ENCODE measurements at places on chromosomes 12 and 14.
A peak's percentile ranks its signal among the peaks of the same experiment; 100 is the strongest.

DNA sequence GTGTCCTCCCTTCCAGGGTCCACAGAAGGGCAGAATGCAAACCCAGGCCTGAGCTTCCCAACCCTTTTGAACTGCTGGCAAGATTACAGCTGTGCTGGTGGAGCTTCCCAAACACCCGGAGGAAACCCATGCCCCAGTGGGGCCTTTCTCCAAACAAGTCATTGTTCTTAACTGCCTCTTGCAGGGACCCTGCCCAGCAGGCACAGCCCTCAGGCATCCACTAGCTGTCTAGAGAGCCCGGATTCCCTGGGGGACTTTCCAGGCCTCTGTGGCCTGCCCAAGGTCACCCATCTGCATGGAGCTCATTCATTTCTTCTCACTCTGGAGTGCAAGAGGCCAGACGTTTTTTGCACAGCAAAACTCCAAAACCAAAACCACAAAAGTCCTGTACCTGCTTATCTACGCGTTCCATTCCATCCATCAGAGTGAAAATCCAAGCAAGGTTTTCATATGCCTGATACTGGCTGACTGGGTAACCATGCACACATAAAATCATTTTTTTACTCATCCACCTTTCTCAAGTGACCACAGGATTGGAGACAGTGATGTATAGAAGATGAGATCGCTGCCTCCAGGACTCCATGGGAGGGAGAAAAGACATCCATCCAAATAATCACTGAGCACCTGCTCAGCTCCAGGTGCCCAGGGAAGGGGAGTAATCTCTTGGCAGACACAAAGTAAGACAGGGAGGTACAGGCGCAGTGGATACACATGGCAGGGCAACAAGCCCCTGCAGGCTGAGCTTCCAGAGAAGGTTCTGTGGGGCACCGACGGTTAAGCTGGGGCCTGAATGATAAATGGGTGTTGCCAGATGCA lies 17.2 kb upstream of the BDKRB2 start:
- DNase-seq: no peak

DNA sequence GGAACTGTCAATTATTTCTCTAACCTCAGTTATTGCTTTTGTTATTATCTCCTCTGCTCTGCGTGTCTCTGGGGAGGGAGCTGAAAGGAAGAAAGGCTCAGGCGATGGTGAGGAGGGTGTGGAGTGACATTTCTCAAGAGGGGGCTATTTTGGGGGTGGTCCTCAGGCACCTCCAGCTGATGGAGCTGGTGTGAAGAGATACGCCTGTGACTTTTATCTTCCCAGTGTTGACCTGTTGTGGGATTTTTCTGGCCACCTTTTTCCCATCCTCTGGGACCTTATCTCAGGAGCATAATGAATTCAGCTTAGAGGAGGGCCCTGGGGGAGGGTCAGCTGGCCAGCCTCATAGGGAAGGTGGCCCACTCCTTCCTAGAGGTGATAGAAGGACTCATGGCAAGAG lies 26.4 kb downstream of the KCNA5 start:
- no peak for DNase-seq

- DNase-seq: peak; percentile 26
Measured at GRCh38 chr14:102442241-102443211, 67.0 kb downstream of the ANKRD9 start.

DNA sequence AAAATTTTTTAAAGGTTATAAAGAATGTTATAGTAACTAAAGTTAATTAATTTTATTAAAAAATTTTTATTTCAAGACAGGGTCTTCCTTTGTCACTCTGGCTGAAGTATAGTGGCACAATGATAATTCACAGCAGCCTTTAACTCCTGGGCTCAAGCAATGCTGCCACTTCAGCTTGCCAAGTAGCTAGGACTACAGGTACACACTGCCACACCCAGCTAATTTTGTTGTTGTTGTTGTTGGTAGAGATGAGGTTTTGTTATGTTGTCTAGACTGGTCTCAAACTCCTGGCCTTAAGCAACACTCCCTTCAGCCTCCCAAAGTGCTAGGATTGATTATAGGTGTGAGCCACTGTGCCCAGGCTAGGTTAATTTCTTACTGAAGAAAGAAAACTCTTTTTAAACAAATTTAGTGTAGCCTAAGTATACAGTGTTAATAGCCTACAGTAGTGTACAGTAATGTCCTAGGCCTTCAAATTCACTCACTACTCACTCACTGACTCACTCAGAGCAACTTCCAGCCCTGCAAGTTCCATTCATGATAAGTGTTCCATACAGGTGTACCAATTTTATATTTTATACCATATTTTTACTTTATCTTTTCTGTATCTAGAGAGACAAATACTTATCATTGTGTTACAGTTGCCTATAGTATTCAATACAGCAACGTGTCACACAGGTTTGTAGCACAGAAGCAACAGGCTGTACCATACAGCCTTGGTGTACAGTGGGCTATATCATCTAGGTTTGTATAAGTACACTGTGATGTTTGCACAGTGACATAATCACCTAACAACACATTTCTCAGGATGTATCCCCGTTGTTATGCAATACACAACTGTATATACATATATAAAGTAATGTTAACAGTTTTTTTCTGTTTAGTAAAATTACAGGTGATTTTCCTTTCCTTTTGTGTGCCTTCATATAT lies 24.7 kb upstream of the DNAAF2 start:
- peak; percentile 30 for DNase-seq

DNA sequence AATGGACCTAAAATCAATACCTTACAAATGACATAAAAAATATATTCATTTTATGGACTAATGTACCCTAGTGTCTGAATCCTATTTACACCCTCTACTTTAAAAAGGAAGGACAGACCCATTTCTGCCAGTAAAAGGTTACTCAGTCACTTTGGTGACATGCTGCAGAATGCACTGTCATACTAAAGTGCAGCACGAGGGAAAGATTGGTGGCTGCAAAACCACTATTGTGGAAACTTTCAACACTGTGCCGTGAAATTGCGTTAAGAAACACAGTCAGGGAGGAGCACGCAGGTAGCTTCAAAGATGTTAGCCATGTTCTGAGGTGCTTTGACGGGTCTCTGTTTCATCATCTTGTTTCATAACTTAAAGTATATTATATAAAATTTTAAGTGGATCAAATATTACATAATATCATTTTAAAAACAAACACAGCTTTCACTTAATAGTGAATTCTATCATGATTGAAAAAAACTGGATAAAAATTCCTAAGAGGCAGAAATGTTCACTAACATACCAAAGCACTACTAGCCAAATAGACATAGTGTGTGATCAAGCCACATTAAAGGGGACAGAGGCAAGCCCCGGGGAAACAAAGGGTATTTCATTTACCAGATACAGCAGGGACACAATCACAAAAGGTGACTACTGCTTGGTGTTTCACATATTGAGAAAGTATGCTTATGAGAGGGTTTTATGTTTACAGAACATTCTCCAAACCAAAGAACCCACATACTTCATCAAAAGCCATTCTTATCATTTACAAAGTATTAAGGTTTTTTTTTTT lies 330.8 kb upstream of the SOX5 start:
- DNase-seq: no peak

GRCh38 chr12:91009319-91009950 lies 4.7 kb upstream of the EPYC start:
- peak; percentile 30 for DNase-seq

DNA sequence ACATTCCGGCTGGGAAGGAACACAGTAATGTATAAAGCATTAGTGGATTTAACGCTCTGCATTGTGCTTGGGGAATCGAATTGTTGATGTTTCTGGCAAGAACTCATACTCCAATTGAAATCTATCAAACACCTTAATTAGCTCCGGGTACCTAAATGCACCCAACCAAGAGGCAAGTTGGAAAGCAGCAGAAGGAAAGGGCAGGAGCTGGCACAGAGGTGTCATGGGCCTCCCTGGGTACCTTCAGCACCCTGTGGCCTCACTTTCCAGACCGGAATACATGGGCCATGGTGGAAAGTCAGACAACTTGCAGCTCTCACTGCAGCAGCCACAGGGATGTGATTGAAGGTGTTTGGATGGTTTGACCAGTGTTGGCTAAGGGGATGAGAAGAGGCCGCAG lies 6.8 kb upstream of the BCL11B start:
- DNase-seq: no peak

DNA sequence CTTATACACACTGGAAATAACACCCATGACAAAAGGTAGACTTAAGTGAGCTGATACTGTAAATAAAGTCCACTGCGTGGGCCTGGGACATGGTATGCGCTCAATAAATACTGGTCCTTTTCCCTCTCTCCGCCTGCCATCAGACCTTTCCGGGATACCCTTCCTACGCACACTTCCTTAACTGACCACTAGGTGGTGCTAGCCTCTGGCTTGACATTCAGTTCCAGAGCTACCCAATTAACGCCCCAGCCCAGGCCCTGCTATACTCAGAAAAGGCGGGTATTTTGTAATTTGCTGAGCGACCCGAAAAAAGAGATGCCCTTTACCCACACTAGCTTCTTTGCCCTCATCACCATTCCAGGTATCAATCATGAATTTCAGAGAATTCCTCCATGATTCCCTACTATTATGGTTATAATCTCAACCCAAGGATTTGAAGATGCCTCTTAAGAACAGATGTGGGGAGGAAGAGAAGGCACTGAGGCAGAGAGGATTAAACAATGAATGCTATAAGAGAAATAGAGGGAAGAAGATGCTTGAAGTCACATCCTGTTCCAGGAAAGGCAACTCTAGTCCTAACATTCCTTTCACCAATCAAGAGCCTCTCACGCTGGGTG lies 3.9 kb upstream of the LRP1 start:
- peak; percentile 55 for DNase-seq

DNA sequence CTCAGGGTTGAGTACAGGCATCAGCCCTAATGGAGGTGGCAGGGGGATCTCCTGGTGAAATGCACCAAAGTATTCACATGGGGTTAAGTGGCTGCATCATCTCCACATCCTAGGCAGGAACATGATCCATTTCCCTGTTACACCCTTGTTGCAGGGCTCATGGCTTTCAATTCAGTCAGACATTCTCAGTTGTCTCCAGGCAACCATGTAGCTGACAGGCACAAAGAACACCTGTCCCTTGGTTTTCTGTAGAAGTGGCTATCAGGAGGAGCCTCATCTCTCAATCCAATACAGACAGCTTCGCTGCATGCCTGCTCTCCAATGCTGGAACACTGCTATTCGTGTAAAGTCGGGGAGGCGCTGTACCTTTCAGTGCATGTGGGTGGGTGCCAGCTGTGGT lies 299.0 kb upstream of the FOXG1 start:
- no peak for DNase-seq

DNA sequence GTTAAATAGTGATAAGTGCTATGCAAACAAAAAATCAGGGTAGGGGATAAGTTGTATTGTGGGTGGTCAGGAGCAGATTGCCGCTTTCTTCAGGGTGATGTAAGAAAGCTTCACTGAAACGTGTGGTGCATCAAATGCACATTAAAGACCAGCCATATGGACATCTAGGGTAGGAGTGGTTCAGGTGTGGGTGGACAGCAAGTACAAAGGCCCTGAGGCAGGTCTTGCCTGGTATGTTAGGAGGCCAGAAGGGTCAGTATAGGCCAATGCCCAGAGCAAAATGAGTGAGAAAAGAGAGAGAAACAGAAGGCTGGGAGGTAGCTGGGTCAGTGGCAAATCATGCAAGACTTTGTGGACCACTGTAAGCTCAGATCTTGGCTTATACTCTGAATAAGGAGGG lies 25.6 kb upstream of the CISTR start:
- no peak for DNase-seq

DNA sequence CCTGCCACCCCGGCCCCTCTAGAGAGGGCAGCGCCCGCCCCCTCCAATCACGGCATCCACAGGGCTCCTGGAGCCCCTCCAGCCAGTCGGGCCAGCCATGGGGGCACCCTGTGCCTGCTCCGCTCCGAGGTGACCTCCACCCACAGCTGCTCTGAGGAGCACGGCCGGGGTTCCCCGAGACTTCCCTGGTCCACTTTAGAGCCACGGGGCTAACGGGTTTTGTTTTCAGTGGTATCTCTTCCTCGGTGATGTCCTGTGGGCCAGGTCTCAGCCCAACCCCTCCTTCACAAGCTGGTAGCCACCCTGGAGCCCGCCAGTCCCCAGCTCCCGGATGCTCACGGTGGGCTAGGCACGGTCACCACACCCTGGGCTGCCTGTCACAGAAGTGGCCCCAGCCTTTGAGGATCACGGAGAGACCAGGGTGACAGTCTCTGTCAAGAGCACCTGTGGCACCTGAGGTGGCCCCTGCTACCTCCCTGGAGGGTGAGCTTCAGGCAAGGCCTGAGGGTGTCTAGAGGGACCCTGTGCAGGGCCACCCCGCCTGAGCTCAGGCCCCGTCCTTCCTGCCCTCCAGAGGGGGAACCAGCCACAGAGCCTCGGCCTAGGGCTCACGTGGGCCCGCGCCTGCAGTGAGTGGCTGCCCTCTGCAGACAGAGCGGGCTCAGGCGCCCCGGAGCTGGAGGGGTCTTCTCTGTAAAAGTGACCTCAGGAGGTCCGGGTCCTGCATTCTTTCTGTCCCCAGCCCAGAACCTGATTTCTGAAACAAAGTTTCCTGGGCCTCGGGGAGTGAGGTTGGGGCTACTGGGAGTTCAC lies 146.0 kb upstream of the C14orf180 start:
- DNase-seq: no peak

DNA sequence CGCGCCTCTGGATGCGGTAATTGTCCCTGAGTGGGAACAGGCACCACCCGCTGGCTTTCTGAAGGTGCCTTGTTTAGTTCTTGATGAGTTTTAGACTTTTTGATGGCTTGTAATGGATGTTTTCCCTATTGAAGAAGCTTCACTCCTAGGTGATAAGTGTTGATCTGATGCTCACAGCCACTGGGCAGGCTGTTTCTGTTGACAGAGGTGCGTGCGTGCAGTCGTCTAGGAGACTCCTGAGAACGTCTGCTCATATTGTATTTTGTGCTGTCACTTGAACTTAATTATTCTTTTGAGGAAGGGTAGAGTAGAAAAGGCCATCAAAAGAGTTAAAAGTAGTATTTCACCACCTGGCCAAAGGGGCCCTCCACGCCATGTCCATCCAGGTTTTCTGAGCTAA lies 70.5 kb downstream of the EP400 start:
- DNase-seq: no peak

DNA sequence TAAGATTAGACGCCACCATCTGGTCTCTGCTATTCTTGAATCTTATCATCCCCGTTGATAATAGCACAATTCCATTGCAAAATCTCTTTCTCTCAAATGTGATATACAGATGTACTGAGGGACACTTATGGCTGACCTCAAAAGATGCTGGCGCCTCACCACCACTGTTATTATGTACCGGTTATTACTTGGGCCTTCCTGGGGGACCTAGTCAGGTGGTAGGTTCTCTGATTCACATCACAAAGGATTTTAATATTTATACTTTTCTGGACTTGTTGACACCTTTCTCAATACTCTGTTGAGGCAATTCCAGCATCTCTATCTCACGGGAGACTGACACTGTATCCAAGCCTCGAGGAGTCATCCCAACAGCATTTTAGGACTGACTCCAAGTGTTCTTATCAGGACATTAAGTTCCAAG lies 21.3 kb upstream of the FAM234B start:
- no peak for DNase-seq

All from mammary epithelial cell (primary cell).